Body of pancreas (tissue), 4 donors: ENCODE measurements at places on chromosomes 13 and 19. TPM values are rescaled to one million over a fixed set of nuclear protein-coding genes. Genes with fewer than 3 reads are reported as not detected.

GRCh38 chr13:25375727-25376358 lies 4.1 kb downstream of the ATP8A2 start:
- peak; percentile 27 for DNase-seq

ZNF709 gene
- total RNA-seq: 2.3 TPM

DNA sequence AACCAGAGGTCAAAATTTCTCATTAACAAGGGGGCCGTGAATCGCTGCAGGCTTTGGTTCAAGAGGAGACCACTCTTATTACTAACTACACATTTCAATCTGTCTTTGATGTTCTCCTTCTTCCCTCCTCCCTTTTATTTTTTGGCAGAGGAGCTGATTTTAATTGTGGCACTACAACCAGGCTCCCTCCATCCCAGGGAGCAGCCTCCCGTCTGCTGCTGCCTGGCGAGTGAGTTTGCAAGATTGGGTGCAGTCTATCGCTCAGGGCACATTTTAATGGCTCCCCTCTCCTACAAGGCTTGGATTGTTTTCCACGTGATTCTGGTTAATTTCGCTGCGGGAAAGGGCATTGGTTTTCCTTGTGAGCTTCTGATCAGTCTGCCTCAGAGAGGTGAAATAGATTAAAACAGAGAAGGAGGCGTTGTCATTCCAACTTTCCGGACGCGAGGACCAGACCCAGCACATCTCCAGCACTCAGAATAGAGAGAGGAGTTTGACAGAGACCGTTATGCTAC lies 81.4 kb downstream of the KCTD15 start:
- DNase-seq: no peak

GRCh38 chr13:35481777-35482176 lies 5.3 kb upstream of the MAB21L1 start:
- DNase-seq: no peak

GRCh38 chr13:106484537-106485193 lies 50.8 kb downstream of the EFNB2 start:
- DNase-seq: no peak

GRCh38 chr13:103883164-103883563 lies 816.9 kb upstream of the SLC10A2 start:
- peak; percentile 84 for DNase-seq

- no peak for DNase-seq
Observed at GRCh38 chr13:46087481-46087880, 17.4 kb downstream of the CPB2 start.

GRCh38 chr13:104875038-104875754 lies 1660.3 kb downstream of the EFNB2 start:
- no peak for DNase-seq

HSH2D gene
- total RNA-seq: 3.6 TPM

GRCh38 chr19:12669270-12670158 lies 2.9 kb downstream of the WDR83 start:
- peak; percentile 81 for DNase-seq

- DNase-seq: no peak
Observed at GRCh38 chr19:35714601-35715354, 3.0 kb upstream of the KMT2B start.

GRCh38 chr19:10339380-10339960 lies at the start of gene ICAM3:
Gene ICAM3, minus strand, starts transcription at chr19:10339624. Its CDS starts 10 bp downstream, at chr19:10339614.
- no peak for DNase-seq

- DNase-seq: no peak
Observed at GRCh38 chr13:26343816-26344215, 89.9 kb downstream of the CDK8 start.
